ENCODE measurements at places on chromosomes 12 and 14.

- DNase-seq: no peak
Observed at GRCh38 chr12:15886372-15887042, 4.3 kb downstream of the STRAP start.

GRCh38 chr14:94346841-94347240 is 23.7 kb upstream of the SERPINA6 start:
- DNase-seq: no peak

GRCh38 chr14:76951166-76951565 is 77.3 kb downstream of the IRF2BPL start:
- DNase-seq: no peak

GRCh38 chr14:100191584-100192249 is 32.3 kb upstream of the DEGS2 start:
- no peak for DNase-seq

GRCh38 chr12:45988264-45988663 is 2.1 kb downstream of the SCAF11 start:
- DNase-seq: no peak

GRCh38 chr12:14572401-14572800 is 4.7 kb upstream of the PLBD1 start:
- DNase-seq: no peak

DNA sequence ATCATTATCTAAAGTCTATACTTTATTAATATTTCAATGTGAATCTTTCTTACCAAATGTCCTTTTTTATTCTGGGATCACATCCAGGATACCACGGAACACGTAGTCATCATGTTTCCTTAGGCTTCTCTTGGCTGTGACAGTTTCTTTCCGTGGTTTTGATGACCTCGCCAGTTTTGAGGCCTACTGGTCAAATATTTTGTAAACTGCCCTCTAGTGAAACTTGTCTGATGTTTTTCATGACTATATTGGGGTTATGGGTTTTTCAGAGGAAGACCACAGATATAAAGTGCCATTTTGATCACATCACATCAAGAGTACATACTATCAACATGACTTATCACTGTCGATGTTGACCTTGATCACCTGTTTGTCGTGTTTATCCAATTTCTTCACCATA is 14.1 kb upstream of the SERPINA6 start:
- no peak for DNase-seq

DNA sequence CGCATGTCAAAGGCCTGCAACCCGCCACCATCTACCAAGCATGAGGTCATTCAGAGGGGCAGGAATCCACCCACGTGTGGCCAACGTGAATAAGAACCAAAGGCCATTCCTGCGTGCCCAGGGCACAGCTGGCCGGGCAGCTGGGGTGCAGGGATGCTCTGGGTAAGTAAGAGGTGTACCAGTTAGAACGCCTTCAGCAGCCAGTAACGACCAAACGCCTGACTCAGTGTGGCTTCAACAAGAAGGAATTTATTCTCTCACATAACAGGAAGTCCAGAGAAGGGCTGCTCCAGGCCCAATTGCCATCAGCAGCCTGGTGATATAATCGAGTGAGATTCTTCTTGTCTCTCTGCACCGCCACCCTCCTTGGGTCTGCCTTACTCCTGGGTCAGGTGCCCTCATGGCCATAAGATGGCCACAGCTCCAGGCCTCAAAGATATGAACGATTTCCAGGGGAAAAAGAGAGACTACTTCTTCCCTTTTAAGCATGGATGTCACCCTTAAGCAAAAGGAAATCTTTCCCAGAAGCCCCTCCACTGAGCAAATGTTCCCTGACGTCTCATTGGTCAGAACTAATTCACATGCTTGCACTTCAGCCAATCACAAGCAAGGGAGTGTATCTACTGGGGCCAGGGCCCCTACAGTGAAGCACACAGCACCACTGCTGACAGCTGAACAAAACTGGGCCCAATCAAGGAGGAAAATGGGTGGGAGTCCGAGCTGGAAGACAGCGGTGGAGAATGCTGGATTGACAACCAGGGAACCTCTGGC is 7.3 kb downstream of the TTC7B start:
- DNase-seq: no peak

- no peak for DNase-seq
Observed at GRCh38 chr14:56702515-56702914, 107.8 kb downstream of the OTX2 start.

- DNase-seq: no peak
Observed at GRCh38 chr14:39023939-39024871, 78.8 kb downstream of the SEC23A start.

GRCh38 chr12:122282061-122282460 is 15.8 kb upstream of the VPS33A start:
- DNase-seq: no peak

DNA sequence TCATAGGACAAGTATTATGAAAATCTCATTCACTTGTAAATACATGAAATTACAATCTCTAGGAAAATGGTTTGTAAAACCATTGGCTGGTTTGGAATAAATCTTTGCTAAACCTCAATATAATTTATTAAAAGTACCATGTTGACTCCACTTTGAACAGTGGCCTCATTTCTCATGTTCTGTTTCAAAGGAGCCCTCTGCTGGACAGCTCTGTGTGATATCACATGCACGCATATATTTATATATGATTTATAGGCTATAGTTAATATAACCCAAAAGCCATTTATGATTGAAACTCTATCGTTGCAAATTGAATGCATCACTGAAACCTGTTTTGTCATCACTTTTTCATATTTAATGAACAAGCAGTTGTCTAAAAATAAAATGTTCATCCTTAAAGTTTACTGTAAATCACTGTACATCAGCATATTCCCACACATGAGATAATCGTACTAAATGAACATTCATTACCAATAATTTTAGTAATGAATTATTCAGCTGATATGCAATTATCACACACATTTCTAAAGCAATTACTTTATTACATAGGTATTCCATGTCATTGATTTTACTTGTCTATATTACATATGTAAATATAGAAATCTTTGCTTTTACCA is 493.8 kb downstream of the NPAS3 start:
- DNase-seq: no peak

DNA sequence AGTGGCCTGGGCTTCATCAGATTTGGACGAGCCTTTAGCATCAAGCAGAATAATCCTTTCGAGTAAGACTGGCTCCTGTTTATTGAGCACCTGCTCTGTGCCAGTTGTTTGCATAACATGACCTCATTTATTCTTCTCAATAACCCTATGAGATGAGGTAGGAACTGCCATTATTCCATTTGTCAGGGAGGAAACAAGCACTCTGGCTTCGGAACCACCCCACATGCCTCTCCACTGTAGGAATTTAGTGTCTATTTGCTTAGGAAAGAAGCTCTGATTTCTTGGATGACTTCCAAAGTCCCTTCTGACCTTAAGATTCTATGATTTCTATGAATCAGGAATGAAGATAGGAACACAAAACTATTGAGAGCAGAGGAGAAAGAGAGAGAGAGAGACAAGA is 11.0 kb downstream of the SAMD4A start:
- no peak for DNase-seq

DNA sequence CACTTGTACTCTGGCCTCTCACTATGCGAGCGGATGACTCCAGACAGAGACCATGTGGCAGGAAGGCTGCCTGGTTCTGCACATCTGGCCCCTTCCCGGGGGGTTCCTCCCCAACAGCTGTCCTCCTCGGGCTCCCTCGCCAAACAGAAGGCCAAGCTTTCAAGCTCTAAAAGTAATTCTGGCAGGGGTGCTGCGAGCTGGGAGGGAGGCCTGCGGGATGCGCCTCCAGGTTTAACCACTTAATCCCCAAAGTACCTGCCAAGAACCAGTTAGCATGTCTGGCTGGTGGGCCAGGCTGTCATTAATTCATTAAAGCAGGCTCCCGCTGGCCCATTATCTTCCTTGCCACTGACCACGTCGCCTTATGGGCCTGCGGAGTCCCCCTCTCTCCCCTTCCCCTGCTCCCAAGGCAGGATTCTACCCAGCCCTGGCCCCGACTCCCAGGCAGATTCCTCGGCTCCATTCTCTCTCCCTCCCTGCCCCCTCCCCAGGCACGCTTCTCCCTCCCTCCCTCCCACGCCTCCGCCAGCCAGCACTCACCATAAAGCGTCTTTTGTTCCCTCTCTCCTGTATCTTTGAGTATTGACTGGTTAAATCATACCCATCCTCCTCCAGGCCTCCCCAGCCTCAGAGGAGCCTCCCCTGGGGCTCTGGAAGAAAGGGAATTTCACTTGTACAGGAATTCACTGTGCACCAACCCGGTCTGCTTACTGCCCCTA is 4.9 kb downstream of the HRK start:
- DNase-seq: no peak

DNA sequence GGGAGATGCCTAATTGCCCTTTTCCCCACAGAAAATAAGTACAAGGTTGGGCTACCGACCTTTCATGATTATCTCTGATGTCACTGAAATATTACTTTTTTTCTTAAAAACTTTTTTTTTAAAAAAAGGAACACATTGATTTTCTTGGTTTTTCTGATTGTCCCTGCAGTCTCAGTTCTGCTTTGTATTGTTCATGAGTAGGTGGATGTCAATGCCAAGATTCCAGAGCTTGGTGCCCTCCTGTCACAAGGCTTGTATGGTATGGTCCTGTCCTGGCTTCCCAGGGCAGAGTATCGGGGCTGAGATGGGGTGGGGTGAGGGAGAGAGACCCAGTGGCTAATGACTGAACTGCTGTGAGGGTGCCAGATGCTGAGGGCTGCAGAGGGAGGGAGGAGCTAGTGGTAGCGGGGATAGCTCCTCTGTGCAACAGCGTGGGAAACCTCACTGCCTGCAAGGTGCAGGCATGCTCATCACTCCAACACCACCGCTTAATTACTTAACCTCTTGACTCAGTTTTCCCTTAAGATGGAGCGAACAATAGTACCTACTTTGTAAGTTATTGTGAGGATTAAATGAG is 4.4 kb upstream of the CTDSP2 start:
- no peak for DNase-seq

DNA sequence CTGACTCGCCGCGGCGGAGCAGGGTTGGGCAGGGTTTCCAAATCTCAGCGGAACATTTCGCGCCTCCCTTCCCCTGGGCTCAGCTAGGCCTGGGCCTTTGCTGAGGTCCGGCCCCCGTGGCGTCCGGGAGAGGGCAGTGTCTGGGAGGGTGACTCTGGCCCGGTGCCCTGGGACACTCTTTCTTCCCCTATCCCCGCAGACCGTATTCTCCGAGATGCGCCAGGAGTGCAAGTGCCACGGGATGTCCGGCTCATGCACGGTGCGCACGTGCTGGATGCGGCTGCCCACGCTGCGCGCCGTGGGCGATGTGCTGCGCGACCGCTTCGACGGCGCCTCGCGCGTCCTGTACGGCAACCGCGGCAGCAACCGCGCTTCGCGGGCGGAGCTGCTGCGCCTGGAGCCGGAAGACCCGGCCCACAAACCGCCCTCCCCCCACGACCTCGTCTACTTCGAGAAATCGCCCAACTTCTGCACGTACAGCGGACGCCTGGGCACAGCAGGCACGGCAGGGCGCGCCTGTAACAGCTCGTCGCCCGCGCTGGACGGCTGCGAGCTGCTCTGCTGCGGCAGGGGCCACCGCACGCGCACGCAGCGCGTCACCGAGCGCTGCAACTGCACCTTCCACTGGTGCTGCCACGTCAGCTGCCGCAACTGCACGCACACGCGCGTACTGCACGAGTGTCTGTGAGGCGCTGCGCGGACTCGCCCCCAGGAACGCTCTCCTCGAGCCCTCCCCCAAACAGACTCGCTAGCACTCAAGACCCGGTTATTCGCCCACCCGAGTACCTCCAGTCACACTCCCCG is 3.0 kb downstream of the WNT1 start:
- DNase-seq: no peak

DNA sequence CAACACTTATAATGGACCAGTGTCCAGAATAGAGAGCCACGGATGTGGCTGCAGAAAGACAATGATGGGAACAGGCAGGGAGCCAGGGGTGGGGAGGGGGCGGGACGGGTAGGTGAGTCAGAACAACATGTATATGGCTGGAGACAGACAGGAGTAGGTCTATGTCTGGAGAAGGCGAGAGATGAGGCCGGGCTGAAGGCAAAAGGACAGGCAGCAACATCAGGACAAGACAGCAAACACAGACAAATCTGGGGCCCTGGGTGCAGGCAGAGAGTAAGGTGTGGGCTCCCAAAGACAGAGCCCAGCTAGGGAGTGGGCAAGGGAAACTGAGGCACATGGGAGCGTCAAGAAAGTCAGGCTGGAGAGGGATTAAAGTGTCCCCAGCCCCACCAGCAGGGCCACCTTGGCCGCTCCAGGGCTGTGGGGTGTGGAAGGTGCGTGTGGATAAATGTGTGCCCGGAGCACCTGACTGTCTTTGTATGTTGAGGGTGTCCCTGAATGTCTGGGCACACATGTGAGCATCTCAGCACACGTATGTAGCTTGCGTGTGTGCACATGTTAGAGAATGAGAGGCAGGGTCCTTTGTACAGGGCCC is 44.1 kb downstream of the FAM222A start:
- DNase-seq: no peak

DNA sequence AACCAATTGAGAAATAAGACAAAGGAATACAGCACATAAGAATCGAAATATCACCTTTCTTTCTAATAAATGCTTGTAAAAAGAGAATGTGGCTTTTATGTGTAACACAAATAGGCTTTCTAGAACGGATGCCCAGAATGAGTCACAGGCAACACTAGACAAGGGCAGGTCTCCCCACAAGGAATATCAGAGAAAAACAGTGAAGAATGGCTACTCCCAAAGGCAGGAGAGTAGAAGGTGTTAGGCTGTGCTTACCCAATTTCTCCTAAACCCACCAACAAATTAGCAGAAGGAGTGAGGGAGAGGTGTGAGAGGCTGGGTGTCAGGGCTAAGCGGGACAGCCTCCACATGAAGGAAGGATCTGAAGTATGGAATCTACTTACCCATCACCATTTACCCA is 55.2 kb downstream of the GALNT4 start:
- DNase-seq: no peak

DNA sequence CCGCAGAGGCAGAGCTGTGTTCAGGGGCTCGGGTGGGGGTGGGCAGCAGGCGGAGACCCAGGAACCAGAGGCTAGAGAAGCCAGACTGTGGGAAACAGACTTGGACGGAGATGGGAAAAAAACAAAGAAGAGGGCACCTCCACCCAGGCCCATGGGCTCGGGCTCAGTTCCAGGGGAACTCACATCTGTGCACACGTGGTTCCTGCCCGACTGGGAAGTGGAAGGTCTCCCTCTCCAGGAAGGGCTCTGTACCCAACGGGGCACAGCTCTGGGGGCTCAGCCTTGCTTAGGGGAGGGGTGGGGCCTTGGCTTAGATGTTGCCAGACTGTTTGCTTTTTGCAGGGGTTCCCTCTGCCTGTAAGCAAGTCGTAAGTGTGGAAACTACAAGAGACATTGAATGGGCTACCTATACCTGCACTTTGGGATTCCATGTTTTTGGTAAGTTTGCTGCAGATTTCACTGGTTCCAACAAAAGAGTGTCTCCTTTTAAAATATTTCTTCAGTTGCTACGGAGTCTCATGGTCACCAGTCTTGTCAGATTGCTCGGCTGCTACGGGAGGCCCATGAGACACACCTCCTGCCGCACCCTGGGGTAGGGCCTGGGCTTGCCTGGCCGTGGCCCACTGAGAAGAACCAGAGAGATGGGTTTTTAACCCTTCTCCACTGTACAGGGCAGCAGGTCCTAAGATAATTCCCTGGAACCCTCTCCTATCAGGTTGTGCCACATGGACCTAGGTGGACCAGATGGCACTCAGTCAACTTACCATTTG is 127.6 kb upstream of the EVL start:
- DNase-seq: no peak

Data from stimulated activated CD8-positive, alpha-beta memory T cell treated with anti-CD3 and anti-CD28 coated beads, Interleukin-4, amount 100 ng/mL, for 1 hour (primary cell).